ENCODE measurements at places on chromosomes 1 and 21.

DNA sequence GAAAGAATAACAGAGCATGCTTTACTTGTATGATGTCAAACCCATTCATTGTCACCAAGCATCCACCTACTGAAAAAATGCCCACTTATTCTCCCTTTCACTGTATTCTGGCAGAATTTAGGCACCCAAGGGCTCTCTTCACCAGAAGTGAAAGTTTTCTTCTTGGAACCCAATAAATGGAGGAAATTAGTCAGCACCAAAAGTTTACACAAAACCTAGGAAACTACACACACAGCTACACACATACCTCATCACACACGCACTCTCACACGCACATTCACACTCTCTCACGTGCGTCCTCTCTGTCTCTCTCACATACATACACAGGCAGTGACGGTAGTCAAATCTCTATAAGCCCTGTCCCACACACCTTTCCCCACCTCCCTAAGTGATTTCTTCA, 37.6 kb downstream of the MCOLN2 start:
- DNase-seq: no peak

DNA sequence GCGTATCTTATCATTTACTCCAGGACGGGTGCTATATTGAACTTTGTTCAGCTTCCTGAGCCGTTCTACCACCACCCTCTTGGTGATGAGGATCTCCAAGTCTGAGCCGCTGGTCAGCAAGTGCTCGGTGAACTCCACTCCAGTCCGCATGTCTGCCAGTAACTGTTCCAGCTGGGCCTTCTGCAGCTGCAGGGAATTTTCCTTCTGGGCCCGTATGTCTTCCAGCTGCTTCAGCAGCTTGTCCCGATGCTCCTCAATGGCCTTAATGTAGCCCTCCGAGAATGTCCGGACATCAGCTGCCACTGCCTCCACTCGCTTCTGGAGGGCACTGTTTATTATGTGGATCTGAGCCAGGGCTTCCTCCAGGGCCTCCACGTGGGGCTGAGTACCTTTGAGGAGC, 3.4 kb downstream of the TRIM45 start:
- DNase-seq: no peak

DNA sequence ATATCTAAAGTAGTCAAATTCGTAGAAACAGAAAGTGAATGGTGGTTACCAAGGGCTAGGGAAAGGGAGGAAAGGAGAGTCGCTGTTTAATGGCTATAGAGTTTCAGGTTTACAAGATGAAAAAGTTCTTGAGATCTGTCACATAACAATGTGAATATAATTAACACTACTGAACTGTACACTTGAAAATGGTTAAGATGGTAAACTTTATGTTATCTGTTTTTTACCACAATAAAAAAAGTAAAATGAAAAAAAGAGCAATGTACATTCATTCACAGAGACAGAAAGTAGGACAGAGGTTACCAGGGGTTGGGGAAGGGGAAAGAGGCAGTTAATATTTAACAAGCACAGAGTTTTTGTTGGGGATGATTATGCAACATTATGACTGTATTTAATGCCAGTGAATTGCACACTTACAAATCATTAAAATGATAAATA, 53.3 kb upstream of the SEC16B start:
- DNase-seq: no peak

GRCh38 chr1:24502709-24503058, at the start of gene RCAN3:
RCAN3 (plus strand) TSS chr1:24502836; CDS start chr1:24514373, 11,537 bp downstream.
- DNase-seq: no peak

GRCh38 chr1:178051071-178051470, 42.8 kb upstream of the RASAL2 start:
- no peak for DNase-seq

DNA sequence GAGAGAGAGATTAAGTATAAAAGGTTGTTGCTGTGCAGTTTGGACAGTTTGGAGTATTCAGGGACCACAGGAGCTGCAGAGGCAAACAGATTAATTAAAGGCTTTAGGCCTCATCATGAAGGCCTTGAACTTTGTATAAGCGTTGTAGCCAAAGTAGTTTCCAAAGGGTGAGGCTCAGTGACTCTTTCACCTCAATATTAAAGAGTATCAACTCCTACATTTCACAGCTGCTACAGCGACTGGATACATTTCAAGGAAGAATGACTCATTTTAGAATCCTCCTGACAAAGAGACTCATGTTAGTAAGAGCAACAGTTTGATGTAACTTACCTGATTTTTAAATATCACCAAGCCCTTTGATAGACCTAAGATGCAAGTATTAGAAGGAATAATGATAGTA, 355.5 kb downstream of the HLX start:
- no peak for DNase-seq

DNA sequence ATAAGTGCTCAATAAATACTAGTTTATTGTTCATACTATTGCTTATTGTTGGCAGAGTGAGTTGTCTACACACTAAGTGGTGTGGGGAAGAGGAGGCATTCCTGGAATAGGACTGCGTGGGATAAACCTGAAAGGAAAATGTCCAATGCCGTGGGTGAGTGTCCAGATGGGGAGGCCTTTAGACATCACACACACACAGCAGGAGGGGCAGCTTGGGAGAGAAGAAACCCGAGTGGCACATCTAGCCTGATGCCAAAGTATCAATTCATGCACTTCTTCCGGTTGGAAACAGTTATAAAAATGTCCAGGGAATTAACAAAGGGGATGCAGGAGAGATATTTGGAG, 27.3 kb downstream of the CCN1 start:
- no peak for DNase-seq

- DNase-seq: no peak
These were observed 23.5 kb downstream of the RNASEL start for GRCh38 chr1:182565537-182565936.

- no peak for DNase-seq
These were observed 19.6 kb downstream of the GPR88 start for GRCh38 chr1:100557606-100557953.

DNA sequence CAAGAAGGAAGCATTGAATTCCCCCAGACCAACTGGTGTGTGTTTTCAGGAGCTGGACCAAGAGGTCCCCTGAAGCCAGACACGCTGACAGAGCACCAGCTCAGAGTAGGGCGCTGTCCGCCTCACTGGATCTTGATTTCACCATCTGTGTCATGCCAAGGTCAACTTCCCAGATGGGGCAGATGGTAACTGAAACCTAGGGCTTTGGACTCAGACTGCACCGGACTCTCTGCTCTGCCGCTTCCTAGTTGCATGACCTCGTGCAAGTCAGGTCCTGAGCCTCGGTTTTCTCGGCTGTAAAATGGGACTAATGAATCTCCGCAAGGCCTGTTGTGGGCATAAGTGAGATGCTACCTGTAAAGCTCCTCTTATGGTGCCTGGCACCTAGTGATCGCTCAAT, 17.9 kb upstream of the CASZ1 start:
- DNase-seq: no peak
